ENCODE measurements at places on chromosomes 7 and 10. TPM values are rescaled to one million over a fixed set of nuclear protein-coding genes. Genes with fewer than 3 reads are reported as not detected.

TRIM50 gene
- not detected for total RNA-seq

DNA sequence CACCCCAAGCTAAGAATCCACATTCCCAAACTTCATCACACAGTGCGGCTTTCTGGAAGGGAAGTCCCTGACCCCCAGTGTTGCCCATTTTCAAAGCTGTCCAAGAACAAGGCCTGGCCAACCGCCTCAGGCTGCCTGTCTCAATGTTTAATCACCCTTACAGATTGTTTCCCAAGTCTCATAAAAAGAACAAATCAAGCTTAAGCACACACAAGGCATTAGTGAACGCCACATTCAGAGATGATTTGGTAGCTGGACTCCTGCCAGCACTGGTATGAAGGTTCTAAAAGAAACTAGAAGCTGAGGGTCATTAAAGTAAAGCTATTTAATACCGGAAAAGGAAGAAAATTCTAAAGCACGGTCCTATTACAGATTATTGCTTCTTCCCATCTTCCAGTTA, 35.6 kb downstream of the C10orf90 start:
- no peak for DNase-seq

DNA sequence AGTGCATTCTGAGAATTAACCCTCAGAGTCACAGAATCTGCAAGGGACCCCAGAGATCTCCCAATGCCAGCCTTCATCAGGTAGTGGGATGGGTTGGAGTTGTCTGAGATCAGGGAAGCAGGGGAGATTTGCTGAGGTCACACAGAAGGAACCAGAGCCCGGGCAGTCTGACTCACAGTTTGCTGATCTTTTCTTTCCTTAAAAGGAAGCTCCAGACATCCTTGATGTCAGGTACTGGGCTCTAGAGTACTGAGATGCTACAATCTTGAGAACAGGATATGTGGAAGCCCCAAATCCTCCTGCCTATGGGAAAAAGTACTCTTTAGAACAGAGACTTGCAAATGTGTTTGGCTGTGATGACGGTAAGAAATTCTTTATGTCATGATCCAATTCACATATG, 706 bp downstream of the TBATA start:
- DNase-seq, result no peak

FAM25A gene
- not detected for total RNA-seq

- DNase-seq, result no peak
These were observed 411.6 kb downstream of the NEBL start for GRCh38 chr10:20485554-20485953.

CYP2C19 gene
- not detected for total RNA-seq

KMT2C gene
- 151 TPM for total RNA-seq

DNA sequence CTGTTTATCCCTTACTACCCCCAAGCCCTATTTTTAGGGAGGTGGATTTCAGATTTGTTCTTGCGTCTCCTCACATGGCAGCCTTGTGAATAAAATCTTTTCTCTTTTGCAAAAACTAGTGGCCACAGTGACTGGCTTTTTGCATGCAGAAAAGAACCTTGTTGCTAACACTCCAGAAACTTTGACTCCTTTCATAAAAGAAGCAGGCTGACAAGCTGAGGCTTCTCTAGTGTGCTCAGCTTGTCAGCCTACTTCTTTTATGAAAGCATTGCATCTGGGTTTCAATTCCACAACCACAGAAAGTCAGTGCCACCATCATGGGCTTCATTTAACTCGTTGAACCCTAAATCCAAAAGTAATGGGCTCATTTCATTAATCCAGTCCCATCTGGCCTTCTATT, 761.0 kb upstream of the COBL start:
- no peak for DNase-seq

GRCh38 chr10:3811291-3811870, 26.4 kb upstream of the KLF6 start:
- DNase-seq, result peak; percentile 25

GRCh38 chr7:114158275-114158674, 239.5 kb upstream of the PPP1R3A start:
- DNase-seq, result no peak

PRSS37 gene
- total RNA-seq, result not detected

MRPS33 gene
- 23.7 TPM for total RNA-seq

NAT16 gene
- total RNA-seq, result not detected

GRCh38 chr7:28168393-28169158, 12.0 kb downstream of the JAZF1 start:
- no peak for DNase-seq

GRCh38 chr10:29377333-29377961, 88.6 kb downstream of the LYZL1 start:
- DNase-seq, result no peak

DNA sequence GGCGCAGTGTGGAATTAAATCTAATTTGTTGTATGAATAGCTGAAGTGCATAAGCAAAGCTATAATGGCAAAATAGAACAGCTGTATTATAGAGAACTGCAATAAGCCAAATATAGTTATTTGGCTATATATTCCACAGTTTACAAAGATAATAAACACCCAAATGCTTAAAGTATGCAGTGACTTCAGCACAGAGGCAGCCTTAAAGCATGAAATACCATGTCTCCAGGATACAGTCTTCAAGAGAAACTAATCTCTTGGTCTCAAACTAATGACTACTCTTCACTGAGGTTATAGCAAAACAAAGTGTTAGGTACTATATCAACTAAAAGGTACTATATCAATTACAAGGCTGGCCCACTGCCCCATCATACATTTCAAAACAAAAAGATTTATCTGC, 48.0 kb downstream of the NT5C2 start:
- no peak for DNase-seq

DNA sequence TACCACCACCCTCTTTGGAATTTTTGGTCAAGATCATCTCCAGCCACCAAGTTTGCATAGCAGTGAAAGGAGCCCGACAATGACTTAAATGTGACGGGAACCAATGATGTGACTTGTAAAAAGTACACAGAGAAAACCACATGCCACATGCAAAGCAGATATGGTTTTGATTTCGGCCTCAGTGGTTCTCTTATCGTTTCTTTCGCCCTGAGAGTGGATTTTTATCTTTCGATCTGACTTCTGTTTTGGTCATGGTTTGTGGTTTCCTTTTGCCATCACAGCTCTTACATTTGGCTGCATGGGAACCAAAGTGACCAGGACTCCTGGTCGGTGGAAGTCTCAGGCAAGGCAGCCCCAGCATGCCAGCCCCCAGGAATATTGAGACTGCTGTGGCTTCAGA, 31.5 kb downstream of the TCF7L2 start:
- DNase-seq, result no peak

DNA sequence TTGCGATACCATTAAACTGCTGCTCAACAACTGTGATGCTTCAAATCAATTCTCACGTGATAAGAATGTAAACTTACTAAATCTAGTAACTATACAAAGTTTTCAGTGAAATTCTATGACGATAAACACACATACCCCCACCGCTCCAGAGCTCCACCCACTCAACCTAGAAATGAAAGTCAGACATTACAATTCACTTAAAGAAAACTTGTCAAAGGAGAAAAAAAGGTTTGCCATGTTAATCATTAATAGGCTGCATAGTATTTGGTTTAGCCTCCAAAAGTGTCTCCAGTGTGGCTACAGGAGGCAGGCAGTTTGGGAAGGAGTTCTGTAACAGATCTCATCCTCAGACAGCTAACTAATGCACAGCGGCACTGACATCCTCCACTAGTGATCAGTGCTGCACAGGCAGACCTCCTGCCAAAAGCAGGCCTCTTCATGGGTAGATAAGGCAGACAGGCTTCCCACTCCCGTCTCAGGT, 3.1 kb downstream of the HERPUD2 start:
- DNase-seq, result peak; percentile 15

SLC29A4 gene
- total RNA-seq, result 0.55 TPM

GRCh38 chr7:132125872-132126595, 450.2 kb downstream of the PLXNA4 start:
- no peak for DNase-seq

DNA sequence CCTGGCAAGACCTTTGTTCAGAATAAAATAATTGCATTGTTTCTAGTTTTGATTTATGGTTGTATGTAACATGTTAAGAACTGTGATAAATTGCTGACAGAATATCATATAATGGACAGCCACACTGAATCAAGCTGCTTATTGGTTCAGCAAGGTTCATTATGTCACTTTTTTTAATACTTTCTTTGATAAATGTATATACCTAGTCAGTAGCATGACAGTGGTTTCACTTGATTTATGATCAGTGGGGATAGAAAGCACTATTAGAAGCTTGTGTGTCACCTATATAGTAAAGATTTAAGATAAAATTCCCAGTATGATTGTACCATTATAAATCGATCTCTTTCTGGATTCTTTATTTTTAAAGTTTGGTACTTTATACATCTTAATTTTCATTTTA, 4.5 kb downstream of the BUB3 start:
- DNase-seq, result no peak

DNA sequence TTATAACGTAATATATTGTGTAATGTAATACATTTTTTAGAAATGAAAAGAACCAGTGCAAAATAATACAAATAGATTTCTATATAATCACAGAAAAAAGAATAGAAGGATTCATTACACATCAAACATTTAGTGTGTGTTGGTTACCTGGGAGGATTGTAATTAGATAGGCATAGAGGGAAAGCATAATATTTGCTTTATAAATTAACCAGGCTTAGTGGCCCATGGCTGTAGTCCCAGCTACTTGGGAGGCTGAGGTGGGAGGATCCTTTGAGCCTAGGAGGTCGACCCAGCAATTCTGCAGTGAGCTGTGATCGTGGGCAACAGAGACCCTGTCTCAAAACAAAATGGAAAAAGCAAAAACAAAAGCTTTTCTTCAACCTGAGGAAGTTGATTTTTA, 5.0 kb upstream of the CNOT4 start:
- no peak for DNase-seq

SPDYE3 gene
- not detected for total RNA-seq

SUPV3L1 gene
- 64.1 TPM for total RNA-seq

DNA sequence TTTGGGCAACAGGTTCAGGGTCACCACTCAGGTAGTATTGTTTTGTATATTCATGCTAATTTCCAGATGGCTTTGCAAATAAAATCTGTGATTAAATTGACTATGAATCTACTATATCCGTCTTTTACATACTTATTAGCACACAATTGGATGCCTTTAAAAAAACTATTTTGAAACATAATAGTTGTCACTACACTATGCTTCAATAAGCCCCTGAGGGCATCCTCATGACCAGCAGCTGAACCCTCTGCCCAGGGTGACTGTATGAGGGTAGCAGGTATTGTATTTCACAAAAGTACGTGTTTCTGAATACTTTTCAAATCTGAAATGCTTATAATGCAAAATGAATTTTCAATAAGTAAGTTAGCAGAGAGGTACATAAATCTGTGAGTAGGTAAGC, 97.3 kb downstream of the DNAH11 start:
- no peak for DNase-seq

- DNase-seq, result no peak
These were observed 23.7 kb downstream of the ATAD1 start for GRCh38 chr10:87794285-87794684.

DNA sequence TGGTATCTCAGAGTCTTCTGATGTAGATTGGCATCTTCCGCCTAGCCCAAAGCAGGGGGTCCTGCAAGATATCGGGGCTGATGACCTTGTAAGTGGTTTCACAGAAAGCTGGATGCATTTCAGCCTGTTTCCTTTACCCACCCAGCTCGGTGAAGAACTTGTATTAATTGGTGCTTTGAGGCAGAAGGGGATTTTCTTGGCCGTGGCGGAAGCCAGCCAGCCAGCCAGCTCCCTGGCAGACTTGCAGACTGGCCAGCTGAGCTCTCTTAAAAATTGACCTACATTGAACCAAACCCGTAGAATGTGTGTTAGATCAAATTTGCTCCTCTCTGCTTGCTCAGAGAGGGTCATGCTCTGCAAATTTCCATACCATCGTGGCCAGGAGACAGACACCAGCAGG, 218.4 kb downstream of the ADAM12 start:
- DNase-seq, result no peak

DNA sequence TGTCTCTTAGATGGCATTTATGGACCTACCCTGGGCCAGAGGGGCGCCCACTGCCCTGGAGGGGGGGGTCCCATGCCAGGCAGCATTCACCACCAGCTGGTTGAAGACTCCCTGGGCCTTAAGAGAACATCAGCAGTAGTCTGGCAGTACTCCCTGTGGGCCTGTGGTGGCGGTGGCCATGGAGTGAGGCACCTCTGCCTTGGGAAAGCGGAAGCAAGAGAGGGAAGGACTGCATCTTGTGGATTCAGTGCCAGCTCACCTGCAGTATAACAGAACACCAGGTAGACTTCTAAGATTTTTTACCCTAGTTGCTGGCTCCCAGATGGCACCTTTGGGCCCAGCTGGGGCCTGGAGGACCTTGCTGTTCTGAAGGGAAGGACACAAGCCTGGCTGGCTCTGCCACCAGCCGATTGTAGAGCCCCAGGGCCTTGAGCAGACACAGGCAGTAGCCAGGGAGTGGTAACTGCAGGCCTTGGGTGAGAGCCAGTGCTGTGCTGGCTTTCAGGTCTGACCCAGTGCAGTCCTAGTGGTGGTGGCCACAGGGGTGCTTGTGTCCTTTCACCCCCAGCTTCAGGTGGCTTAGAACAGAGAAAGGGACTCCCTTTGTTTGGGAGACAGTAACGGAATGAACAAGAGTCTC, 15.8 kb downstream of the PLAC9 start:
- no peak for DNase-seq

DNA sequence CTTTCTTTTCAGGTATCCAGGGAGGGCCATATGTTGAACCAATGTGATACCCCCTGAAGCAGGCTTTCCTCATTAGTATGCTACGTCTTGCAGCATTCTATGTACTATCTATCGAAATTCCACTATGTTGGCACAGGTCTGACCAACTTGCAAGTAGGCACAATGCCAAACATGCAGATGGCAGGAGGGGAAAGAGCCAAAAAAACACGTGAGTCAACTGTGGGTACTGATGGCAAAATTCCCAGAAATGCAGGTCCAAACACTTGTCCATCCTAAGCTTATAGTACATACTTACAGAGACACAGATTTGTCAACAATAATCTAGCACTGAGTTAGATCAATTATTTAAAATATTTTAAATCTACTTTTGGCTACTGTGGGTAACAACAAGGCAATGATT, 394.9 kb downstream of the DGKB start:
- no peak for DNase-seq

ANKRD61 gene
- not detected for total RNA-seq

- no peak for DNase-seq
These were observed 2.5 kb upstream of the HSPA12A start for GRCh38 chr10:116744885-116745284.

INTS1 gene
- 88.2 TPM for total RNA-seq

- peak; percentile 24 for DNase-seq
These were observed 1.4 kb downstream of the KBTBD2 start for GRCh38 chr7:32890010-32890792.

DNA sequence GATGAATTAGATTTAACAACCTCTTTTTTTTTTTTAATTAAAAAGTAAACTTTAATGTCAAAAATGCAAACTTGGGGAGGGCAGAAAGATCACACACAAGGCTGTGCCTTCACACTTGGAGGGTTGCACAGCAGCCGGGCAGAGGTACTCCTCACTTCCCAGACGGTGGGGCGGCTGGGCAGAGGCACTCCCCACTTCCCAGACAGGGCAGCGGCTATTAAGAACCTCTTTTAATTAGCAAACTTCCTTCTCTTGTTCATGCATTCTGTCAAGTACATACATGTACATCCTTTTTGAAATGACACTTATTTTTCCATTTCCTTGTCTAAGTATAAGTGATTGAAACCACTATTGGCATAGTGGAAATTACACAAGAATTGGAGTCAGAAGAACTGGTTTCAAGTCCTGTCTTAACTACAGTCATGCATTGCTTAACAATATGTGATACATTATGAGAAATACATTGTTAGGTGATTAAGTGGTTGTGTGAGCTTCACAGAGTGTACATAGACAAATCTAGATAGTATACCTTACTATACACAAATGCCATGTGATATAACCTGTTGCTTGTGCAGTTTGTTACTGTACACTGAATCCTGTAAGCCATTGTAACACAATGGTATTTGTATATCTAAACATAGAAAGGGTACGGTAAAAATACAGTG, 26.5 kb downstream of the BTRC start:
- no peak for DNase-seq

Data from T-helper 17 cell (primary cell).